ENCODE measurements at places on chromosomes 12 and 14.

DNA sequence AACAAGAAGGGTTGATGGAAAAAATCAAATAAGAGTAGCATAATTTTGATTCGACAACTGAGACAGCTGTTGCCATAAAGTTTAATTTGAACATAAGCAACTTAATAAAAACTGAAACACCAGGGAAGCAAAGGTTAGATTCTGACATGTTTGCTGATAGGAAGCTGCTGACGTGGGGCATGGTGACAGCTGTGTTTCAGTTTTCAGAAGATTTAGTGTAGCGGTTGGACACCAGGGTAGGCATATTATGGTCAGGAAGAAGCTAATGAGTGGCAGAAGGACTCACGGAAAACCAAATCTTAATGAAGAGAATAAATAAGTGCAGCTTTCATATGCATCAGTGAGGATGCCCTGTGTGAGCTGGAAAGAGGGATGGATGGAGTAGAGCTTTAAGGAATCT is 336.7 kb upstream of the RPL10L start:
- no peak for DNase-seq

DNA sequence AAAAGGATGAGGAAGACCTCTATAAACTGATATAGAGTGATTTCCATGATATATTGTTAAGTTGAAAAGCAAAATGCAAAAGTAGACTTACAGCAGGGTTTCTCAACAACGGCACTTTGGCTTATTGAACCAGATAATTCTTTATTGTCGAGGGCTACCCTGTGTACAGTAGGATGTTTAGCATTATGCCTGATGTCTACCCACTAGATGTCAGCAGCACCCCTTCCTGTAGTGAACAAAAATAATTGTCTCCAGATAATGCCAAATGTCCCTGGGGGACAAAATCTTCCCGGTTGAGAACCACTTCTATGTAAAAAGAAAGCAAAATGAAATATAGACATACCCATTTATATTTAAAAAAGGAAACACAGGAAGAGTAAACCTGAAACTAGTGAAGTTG is 32.4 kb downstream of the ABCD2 start:
- no peak for DNase-seq

DNA sequence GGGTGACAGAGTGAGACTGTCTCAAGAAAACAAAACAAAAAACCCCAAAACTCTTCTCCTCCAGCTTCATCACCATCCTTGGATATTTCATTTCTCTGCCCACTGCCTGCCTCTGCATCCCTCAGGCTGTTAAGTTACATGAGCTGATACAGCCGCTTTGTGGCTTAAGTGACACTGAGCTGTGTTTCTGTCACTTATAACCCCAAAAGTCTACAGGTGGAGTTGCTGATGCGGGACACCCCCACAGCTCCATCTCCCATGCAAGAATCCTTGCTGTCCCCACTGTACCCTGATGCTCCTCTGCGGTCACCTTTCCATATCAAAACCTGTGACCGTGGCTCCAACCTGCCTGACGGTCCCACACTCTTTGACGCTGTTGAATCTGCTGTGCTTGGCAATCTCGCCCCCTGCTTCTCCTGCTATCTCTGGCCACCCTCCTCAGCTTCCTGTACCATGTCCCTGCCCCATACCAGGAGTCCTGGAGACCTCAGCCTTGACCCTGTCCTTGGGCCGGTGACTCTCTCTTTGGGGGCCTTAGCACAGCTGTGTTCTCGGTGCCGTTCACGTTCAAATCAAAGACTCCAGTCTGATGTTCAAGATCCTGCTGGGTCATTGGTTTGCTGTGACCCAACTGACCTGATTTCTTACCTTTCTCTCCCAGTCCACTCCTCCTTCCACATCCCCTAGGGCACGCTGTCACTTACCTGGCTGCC is 20.3 kb downstream of the HVCN1 start:
- no peak for DNase-seq

DNA sequence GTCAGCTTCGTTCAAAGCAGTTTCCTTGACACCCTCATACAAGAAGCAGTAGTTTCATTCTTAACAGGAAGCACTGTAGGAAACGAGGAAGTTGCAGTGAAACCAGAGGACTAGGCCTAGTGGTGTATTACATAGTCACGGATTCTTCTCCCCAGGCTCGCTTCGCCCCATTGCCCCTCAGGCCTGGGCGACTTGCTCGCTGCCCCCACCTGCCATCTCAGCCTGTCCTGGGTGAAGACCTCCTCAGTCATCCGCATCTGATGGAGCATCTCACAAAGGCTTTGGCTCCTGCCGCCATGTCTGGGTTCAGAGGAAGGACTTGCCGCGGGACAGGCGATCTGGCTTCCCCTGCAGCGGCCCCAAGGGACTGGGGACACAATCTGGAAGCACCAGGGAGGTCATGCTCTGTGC is 93.5 kb downstream of the LMNTD1 start:
- DNase-seq, result peak; percentile 47

- DNase-seq, result no peak
These were observed 176.8 kb downstream of the PHLDA1 start for GRCh38 chr12:75854681-75855309.

DNA sequence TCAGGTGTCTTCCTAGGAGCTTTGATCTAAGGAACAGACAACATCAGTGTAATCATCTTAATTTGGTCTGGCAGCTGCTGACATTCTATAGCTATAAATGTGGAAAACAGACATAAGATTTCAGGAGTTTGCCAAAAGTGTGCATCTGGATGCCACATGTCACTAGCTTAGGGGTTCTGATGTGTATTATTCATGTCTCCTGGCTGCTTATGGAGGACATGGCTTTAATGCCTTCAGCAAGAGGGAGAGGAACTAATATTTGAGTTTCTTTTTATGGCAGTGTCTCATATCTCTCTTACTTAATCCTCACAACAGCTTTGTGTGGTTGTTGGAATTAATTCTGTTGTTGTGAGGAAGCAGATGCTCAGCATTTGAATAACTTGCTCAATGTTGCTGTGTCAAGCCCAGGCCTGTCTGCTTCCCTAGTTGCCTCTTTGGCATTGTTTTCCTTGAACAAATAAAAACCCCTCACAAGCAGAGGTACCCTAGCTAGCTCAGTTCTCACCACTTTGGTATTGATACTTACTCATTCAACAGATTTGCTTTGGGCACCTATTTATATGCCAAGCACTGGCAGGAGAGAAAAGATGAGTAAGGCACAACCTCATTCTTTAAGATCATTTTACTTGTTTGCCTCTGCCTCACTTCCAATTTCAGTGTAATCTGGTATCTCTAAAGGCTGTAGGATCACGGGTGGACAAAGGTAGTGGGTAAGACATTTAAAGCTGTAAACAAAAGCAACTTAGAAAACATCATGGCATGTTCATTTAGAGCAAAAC is 39.8 kb upstream of the EID3 start:
- no peak for DNase-seq

DNA sequence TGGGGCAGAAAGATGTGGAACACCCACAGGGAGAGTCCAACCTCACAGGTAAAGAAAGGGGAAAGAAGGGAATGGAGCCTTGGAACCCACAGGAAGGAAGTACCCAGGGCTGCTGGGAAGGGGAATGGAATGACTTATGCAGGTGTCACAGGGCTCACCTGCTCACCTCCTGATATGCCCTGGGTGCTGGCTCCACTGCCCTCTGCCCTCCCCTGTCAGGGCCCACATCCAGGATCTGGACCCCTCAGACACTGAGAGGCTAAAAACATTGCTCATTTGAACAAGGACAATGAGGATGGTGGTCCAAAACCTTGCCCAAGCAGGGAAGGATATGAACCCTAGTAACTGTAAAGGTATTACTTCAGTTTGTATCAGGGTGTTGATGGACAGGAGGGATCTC is 19.3 kb downstream of the ZBTB39 start:
- no peak for DNase-seq

GRCh38 chr12:22481547-22482104 is 62.7 kb downstream of the C2CD5 start:
- DNase-seq, result no peak

DNA sequence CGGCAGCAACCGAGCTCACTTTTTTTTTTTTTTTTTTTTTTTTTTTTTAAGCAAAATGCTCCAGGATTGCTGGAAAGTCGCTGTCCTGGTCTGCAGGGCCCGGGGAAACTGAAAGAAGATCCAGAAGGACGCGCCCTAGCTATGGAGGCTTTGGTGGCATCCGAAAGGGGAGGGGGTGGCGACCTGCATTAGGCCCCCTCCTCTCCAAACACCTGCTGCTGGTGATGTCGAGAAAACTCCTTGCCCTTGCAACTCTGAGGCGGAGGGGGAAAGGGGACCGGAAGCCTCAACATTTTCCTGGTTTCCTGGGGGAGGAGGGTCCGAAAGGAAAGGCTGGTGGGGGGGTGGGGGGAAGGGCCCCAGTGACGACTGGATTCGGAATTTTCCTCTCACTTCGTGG is 421.1 kb downstream of the VRK1 start:
- no peak for DNase-seq

- DNase-seq, result peak; percentile 72
These were observed 36.4 kb upstream of the STON2 start for GRCh38 chr14:81436296-81437138.

DNA sequence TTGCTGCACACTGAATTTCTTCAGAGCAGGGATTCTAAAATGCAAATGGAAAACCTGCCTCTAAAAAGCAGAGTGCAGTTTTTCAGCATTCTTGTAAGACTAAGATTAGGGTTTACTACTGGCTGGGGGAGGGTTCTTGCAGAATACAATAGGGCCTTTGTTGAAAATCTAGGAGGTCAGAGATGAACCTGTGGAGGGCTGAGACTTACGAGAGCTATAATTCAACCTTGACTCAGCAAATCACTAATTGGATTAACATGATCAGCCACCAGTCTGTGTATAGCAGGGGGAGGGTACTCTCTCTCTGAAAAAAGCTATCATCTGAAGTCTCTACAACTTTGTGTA is 92.6 kb upstream of the HIF1A start:
- DNase-seq, result no peak

- DNase-seq, result peak; percentile 54
These were observed 98.3 kb downstream of the LRRC74A start for GRCh38 chr14:76924371-76925096.

DNA sequence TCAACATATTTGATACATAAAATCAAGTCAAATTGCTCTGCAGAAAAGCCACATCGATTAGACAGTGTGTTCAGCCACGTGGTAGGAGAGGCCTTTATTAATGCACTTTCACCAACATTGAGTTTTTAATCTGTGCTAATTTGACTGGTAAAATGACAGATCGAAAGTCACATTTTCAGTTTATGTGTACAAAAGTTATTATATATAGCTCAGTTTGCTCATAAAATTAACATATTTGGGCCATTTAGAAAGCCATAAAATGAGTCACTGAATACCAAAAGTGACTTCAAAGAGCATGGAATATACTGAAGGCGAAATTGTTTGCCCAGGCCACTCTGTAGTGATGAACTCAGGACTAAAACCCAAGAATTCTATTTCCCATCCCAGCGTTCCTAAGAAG is 26.0 kb downstream of the C12orf42 start:
- DNase-seq, result no peak
